ENCODE measurements at places on chromosomes 12 and 14.

GRCh38 chr14:36505181-36505815, 14.7 kb downstream of the NKX2-1 start:
- peak; percentile 84 for DNase-seq

- no peak for DNase-seq
These were observed 195.5 kb upstream of the BTG1 start for GRCh38 chr12:92341065-92341668.

DNA sequence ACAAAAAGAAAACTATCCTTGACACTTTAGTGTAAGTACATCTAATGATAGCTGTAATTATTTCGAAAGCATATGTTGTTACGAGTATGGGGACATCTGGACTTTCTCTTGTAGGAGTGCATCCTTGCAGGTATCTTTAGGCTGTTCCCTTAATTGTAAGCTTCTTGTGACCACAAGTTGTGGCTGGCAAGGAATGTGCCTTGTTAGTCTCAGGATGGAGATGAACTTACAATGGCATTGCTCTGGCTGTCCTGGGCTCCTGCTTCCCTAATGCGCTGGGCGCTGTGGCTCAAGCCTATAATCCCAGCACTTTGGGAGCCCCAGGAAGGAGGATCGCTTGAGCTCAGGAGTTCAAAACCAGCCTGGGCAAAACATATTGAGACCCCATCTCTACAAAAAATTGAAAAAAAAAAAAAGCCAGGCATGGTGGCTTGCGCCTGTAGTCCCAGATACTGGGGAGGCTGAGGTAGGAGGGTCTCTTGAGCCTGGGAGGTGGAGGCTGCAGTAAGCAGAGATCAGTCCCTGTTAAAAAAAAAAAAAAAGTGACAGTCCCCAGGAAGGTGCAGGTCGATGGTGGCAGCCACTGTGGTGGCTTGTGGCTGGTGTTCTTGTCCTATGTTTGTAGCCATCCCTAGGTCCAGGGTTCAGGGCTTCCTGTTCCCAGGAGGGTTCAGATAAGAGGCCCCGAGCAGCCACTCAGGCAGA, 23.7 kb upstream of the PPP1R13B start:
- DNase-seq, result no peak

DNA sequence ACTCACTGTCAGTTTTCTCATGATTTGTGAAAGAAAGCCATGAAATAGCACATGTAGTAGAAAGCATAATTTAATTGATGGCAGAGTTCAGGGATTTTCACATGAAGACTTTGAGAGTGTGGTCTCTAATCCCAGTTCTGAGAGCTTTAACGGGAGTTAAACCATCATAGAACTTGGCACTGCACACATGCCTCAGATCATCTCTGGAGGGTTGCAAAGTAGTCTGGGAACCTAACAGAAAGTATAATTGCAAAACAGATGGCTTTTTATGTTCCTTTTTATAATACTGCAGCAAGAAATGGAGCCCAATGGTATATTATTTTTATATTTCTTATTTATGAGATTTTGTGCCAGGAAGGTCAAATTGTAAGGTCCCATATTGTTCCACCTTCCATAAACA, 77.9 kb downstream of the BHLHE41 start:
- no peak for DNase-seq
